ENCODE measurements at places on chromosomes 7 and 10.

DNA sequence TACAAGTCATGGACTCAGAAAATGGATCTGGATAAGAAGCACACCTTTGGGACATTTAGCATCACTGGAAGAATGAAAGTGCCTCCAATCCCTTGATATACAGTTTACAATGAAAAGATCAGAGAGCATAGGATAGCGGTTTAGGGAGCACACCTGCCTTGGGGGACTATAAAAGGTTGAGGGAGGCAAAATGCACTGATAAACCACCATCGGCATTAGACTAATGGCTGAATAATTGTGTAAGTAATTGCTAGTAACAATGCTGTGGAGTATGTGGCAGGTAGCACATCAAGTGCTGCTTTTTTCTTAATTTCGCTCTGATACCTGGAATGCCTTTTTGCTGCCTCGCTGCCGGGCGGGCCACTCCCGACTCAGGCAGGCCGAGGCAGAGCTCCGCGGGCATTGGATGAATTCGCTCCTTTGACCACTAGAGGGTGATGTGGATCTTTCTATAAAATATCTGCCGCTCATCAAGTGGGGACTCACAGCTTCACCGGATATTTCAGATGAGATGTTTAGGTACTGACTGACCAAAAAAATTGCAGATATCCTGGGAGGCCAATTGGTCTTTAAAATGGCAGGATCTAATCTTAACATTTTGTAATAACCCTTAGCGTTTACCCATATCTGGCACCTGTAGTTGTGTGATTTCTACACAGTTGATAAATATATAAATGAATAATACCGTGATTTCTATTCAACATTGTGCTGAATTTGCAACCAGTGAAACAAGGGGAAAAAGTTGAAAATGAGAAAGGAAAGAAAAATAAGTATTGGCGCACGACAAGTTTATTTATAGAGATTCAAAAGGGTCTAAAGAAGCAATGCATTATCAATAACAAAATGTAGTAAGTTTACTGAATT, 116.8 kb upstream of the PRSS1 start:
- DNase-seq = peak; percentile 30

DNA sequence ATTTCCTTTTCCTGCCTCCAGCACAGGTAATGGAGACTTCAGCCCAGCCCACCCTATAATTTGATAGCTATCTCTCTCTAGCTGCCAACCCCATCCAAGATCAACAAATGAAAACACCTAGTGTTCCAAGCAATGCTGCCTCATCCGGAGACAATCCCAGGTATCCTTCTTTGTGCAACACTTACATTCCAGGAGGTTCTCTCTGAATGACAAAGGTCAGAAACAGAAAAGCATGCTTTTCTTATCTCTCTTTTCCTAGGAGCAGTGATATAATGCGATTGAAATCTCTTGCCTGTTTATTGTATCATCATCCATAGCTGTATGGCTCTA, 699.3 kb downstream of the INHBA start:
- DNase-seq = no peak

GRCh38 chr10:14233566-14233965, 97.2 kb downstream of the FRMD4A start:
- no peak for DNase-seq

DNA sequence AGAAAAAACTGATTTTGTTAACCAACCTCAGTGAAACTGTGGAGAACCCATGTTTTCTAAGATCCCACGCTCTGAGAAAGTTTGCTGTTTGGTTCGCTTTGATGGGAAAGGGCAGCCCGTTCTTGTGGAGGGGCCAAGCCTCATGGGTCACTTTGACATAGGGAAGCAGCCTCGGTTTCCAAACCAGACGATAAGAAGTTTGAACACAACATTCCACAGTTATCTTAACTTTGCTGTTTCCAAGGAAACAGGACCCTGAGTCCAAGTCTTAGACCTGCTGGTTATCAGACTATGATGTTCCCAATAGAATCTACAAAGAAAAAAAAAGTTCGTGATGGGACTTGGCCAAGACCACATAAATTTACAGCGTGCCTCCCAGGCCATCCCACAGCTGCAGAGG, 182.3 kb downstream of the NRP1 start:
- no peak for DNase-seq

- DNase-seq = no peak
Measured at GRCh38 chr7:27399791-27400567, 157.4 kb downstream of the EVX1 start.

DNA sequence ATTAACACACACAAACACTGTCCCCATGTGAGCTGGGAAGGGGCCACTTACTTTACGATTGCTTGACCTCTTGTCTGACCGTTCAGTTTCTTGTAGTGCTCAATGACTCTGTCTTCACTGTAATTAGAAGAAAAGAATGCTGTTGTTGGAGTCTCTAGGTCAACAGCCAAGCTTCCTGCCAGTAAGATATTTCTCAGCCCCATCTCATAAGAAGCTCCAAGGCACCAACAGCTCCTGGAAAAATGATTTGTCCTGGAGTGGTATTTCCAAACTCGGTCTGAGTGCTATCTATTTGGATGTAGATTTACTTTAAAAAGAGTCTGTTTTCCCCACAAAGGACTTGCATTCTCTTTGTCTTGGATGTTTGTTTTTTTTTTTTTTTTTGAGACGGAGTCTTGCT, 153.7 kb downstream of the PRPF18 start:
- no peak for DNase-seq

DNA sequence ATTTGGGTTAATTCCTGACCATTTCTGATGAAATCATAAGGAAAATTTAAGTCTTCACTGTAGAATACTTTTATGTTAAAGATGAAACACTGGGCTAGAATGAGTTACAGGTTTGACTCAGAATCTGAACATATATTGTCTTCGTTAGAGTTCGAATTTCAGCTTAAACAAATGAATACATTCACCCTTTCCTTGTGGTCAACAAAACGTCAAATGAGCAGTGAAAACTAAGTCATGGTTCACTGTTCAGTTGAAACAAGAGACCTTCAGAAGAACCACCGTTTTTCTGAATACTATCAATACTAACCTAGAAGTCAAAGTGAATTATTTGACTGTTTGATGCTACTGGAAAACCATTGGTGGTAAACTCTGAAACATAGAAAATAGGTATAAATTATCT, 235.2 kb upstream of the ZWINT start:
- no peak for DNase-seq

- DNase-seq = no peak
Measured at GRCh38 chr7:19999681-20000080, 217.5 kb downstream of the MACC1 start.

DNA sequence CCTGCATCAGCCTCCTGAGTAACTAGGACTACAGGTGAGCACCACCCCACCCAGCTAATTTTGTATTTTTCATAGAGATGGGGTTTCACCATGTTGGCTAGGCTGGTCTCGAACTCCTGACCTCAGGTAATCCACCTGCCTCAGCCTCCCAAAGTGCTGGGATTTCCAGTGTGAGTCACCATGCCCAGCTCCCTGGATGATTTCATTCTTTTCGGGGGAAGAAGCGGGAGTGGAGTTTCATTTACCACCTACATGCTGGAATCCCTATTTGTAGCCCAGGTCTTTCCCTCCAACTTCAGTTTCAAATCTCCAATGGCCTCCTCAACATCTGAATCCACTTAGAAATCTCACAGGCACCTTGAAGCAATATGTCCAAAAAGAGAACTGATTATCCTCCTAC, 2.9 kb upstream of the BTRC start:
- no peak for DNase-seq

- no peak for DNase-seq
Measured at GRCh38 chr7:25478925-25479324, 250.6 kb upstream of the NPVF start.

DNA sequence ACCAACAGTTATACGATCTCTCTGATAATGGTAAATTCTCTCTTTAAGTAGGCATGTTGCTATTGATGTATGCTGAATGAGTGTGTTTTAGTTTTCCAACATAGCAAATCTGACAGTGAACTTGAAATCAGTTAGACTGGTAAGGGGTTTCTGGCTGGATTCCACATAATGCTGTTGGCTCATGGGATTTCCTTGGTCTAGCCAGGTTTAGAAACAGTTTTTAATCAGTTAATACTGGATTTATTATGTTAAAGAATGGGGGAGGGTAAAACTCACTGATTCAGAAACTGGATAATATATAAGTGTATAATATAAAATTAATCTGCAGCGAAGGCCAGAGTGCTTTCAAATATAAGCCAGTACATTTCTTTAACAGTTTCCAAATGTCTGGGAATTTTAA, 55.6 kb downstream of the PCDH15 start:
- DNase-seq = no peak

DNA sequence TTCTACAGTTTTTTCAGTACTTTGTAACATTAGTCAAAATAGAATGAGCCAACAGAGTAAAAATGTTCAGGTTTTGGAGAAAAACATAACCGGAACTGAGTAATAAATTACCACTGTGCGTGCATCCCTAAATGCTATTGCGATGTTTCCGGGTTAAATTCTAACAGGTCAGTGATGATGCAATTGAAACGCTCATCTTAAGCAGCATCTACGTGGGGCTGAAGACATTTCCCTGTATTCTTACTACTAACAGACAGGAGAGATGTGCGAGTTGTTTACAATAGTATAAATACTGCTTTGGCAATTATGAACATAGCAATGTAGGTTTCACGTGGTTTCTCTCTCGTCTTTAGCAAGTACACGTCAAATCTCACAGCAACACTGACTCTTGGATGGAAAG, 149.4 kb downstream of the USP6NL start:
- DNase-seq = no peak

GRCh38 chr10:118210276-118210675, 131.8 kb downstream of the FAM204A start:
- no peak for DNase-seq

- DNase-seq = no peak
Measured at GRCh38 chr10:30459283-30459682, 25.3 kb downstream of the MAP3K8 start.

DNA sequence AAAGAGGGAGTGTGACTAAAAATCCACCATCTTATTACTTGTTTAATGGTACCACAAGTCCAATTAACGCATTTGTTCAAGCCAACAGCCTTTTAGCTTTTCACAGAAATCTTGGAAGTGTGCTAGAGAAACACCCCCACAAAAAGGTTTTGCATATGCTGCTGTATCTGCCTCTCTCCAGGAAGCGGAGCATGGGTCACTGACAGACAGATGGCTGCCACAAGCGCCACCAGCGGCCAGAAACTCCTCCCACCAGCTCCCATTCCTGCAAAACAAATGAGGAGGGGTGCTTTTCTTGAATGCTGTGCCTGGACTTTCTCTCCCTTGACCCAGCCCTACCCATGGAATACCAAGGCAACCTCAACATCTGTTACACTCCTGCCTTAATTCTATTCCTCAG, 176.3 kb upstream of the LRGUK start:
- DNase-seq = no peak

- no peak for DNase-seq
Measured at GRCh38 chr10:97412891-97413304, 11.8 kb upstream of the RRP12 start.

GRCh38 chr10:77361831-77362230, 275.8 kb downstream of the KCNMA1 start:
- DNase-seq = no peak

- DNase-seq = no peak
Measured at GRCh38 chr7:85471740-85472139, 284.9 kb upstream of the SEMA3D start.

DNA sequence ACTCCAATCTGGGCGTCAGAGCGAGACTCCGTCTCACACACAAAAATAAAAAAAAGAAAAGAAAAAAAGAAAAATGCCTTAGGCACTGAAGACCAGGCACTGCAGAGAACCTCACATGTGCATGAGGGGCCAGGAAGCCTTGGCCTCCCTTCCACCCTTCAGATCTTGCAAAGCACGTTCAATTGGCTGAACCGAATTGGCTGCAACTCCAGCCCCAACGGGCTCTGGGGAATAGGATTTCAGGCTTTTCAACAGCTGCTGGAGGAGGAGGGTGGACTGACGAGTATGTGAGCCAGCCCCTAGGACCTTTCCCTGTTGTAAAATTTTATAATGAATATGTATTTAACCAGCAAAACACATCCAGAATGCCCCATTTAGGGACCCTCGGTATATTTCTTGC, 16.7 kb downstream of the TMEM120A start:
- no peak for DNase-seq

- no peak for DNase-seq
Measured at GRCh38 chr7:69967689-69968450, 369.6 kb downstream of the AUTS2 start.

GRCh38 chr7:101987494-101987893, 170.1 kb downstream of the CUX1 start:
- no peak for DNase-seq

GRCh38 chr10:45255706-45256105, 59.7 kb downstream of the OR13A1 start:
- no peak for DNase-seq

DNA sequence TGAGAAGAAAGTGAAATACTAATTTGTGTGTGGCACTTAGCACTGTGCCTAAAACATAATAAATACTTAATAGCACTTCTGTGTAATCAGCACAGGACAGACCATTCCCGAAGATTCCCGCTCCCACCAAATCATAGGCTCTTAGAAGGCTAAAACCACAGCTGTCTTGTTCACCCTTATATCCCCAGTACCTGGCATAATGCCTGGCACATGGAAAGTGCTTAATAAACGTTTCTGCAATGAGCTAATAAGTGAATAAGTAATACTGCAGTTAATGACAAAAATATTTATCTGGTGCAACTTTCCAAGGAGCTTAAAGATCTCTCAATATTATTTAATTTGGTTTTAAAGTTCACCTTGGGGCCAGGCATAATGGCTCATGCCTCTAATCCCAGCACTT, 43.2 kb downstream of the MTURN start:
- no peak for DNase-seq

GRCh38 chr10:79319115-79319771, 28.0 kb upstream of the PPIF start:
- DNase-seq = no peak

DNA sequence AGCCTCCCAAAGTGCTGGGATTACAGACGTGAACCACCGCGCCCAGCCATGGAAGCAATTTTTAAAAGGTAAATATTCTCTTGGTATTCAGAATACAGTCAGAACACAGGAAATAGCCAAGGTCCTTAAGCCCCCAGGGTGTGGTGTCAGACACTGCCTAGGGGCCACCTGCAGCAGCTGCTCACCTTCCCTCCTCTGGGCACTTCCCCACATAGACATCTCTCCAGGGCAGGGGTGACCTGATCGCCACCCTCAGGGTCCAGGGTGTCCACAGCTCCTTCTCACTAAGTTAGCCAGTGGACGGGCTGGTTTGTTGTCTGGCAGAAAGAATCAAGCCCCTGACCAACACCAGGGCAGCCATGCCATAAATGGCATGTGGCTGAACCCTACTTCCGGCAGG, 15.9 kb downstream of the URGCP start:
- no peak for DNase-seq

GRCh38 chr10:131616040-131616439, 284.8 kb upstream of the PPP2R2D start:
- no peak for DNase-seq

- DNase-seq = no peak
Measured at GRCh38 chr7:129713544-129713943, 102.0 kb downstream of the NRF1 start.

DNA sequence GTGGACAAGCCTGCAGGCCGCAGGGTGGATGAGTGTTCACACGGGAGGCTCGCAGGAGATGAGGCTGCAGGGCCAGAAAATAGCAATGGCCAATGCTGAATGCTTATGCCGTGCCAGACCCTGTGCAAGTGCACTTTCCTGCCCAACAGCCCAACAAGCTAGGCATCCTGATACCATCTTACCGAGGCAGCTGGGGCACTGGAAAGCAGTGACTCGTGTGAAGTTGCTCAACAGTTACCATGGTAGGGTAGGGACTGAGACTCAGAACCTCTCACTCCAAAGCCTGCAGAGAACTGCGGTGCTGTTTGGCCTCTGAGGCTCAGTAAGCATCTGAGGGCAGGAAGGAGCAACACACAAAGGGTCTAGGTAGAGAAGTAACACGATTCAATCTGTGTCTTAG, 43.7 kb downstream of the JAZF1 start:
- DNase-seq = no peak

- DNase-seq = no peak
Measured at GRCh38 chr7:152076324-152076821, 50.9 kb downstream of the GALNT11 start.

Measured in T follicular helper cell (primary cell).